NCI-H1105 (cell line): ENCODE measurements at places on chromosomes 7 and 10.

DNA sequence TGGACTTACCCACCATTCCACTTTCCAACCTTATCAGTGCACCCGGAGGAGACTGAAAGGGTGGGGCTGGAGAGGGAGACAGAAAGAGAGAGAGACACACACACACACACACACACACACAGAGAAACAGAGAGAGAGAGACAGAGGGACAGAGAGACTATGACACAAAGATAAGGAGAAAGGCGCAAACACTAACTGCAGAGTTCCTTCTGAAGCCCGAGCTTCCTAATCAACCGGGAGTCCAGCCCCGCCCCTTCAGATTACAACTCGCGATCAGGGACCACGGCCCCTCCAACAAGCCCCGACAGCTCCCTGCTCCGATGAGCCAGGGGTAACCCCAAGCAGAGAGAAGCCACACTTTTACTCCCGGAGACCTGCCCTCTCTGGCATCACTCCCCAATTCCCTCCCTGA lies 499 bp downstream of the GAL3ST4 start:
- peak; percentile 26 for DNase-seq

DNA sequence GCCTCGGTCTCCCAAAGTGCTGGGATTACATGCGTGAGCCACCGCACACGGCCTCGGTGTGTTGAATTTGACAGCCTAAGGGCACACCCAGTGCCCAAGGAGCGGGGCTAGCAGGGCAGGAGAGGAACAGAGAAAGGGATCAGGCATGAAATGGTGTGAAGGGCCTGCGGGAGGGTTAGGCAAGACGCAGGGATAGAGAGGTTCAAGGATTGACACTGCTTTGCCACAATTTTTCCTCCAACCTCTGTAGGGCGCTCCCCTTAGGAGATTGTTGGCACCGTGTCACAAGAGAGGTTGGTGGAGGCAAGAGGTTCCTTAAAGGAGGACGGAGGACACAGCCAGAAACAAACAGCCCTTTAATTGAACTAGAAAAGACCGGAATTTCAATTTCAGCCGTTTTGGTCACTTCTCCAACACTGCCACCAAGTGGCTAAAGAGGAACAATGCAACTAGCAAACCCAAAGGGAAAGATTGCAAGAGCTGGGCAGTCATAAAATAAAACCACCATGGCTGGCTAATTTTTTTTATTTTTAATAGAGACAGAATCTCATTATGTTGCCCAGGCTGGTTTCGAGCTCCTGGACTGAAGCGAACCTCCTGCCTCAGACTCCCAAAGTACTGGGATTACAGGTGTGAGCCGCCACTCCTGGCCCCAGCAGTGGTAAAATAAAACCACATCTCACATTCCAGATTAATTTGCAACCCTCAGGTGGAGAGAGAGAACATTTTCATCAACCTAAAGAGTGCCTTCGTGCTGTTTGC lies 6.9 kb upstream of the CREB3L2 start:
- DNase-seq, result peak; percentile 55

DNA sequence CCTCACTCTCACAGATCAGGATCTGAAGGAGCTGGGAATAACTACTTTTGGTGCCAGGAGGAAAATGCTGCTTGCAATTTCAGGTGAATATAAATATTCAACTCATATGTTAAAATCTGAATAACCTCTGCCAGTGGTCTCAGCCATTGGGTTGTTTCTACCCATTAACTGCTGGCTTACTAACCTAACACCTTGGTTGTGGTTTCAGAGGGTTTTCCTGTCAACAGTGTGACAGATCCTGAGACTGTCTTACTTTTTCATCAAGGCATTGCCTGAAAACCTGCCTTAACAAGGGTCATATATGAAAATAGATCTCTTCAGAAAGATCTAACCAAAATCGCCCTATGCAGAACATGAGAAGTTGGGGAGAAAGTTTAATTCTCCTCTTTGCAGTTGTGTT lies 307.7 kb downstream of the BICC1 start:
- DNase-seq, result no peak

DNA sequence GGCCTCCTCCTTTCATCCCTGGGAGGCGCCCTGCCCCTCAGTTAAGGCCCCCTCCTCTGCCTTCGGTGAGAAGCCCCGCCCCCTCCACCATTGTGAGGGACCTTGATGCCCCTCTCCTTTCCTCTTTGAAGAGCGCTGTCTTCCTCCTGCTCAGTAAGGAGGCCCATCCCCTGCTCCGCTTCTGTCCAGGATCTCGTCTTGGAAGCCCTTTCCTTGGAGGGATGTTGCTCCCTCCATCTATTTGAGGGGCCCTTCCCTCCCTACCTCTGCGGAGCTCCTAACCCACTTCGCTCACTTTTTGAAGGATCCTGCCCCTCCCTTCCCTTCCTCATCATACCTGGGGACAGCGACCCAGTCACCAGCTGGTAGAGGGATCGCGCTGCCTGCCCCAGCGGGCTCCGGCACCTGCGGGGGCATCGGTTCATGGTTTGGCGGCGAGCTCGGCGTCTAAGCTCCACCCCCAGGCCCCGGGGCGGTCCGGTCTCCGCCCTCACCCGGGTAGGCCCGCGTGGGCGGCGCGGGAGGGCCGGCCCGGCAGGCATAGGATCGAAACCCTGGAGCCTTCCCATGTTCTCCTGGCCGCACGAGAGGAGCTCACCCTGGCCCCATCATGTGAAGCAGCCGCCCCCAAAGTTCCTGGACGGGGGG lies 4.1 kb downstream of the KCNIP2 start:
- peak; percentile 27 for DNase-seq

- no peak for DNase-seq
Observed at GRCh38 chr10:87054373-87055295, 34.5 kb downstream of the FAM25A start.

DNA sequence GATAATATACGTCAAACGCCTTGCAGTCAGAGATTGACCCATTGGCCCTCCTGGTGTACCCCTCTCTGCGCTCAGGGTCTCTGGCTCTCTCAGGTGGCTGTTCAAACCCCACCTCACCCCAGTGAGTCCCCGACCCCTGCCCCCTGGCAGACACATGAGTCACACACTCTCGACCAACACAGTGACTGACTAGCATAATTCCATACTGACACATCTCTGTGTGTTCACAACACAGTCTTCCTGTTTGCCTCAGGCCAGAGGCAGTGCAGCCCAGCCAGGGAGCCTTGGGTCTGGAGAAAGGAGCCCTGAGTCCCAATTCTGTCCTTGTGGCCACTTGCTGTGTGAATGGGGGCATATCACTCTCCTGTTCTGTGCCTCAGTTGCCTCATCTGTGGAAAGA lies 40.1 kb downstream of the PALD1 start:
- DNase-seq, result no peak

- DNase-seq, result no peak
Observed at GRCh38 chr7:106152313-106152665, 40.2 kb upstream of the SYPL1 start.

DNA sequence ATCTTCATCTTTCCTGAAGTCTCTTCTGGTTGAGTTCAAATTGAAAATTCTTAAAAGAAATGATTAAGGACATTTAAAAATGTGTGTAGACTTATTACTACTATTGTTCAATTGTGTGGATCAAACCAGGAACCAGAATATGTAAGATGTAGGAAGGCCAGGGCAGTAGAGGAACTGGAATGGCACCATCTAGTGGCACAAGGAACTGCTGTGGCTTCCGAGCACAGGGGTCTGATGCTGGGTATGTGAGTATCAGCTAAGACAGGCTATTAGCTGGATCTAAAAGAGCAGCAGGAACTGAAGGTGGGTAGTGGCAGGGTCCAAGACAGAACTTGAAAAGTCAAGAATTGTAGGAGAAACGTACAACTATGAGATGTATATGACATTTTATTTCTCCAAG lies 247.3 kb downstream of the SEMA3A start:
- DNase-seq, result no peak

GRCh38 chr10:46283580-46284285 lies 3.1 kb upstream of the ANTXRL start:
- DNase-seq, result no peak

DNA sequence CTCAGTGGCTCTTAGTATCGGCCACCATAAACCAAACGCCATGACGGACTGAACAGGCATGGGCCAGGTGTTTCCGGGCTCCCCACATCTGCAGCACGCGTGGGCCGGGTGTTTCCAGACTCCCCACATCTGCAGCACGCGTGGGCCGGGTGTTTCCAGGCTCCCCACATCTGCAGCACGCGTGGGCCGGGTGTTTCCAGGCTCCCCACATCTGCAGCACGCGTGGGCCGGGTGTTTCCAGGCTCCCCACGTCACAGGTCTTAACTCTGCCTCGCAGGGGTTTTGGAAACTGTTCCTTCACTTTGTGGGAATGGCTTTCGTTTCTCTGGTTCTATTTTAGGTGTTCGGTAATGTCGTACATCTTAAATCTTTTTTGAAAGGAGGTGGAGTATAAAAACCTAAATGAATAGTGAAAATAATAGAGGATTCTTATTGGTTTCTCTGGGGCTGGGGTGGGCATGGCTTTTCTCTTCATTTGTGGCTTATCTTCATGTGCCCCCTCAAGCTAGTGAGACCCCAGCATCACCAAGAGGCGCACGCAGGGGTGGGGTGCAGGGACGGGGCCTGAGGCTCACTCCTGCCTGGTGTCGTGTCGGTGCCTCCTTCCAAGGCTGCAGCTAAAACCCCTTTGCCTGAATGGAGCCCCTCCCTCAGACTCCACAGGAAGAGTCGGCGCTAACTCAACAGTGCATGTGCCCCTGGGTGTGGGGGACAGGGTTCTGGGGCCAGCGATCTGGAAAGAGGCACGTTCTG lies 126.3 kb downstream of the WDR37 start:
- DNase-seq, result no peak

DNA sequence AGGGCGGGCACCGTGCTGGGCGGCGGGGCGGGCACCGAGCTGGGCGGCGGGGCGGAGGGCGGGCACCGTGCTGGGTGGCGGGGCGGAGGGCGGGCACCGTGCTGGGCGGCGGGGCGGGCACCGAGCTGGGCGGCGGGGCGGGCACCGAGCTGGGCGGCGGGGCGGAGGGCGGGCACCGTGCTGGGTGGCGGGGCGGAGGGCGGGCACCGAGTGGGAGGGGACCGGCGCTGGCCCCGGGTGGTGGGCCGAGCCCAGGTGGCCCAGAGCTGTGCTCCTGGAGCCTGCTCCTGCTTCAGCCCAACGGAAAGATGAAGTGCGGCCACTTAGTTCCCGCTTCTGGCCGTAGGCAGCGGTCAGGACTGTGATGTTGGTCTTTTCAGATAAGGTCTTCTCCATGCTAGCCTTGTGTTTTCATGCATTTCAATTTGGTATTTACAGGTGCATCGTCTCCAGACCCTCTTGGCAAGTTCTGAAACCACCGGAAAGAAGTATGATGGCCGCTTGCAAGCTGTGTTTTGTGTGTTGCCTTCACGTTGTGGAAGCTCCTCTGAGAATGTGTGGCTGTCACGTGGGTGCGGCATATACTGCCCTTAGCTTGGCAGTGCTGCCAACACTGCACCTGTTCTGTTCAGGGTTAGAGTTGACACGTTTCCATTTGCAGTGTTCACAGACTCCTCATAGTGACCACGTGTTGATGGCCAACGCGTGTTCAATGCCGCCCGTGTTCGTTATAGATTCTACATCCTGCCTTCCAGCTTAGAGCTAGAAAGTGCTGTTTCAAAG lies 25.2 kb downstream of the IQCE start:
- no peak for DNase-seq

- DNase-seq, result no peak
Observed at GRCh38 chr10:82294874-82295378, 419.9 kb downstream of the NRG3 start.

- no peak for DNase-seq
Observed at GRCh38 chr7:156560696-156561095, 79.9 kb upstream of the RNF32 start.

DNA sequence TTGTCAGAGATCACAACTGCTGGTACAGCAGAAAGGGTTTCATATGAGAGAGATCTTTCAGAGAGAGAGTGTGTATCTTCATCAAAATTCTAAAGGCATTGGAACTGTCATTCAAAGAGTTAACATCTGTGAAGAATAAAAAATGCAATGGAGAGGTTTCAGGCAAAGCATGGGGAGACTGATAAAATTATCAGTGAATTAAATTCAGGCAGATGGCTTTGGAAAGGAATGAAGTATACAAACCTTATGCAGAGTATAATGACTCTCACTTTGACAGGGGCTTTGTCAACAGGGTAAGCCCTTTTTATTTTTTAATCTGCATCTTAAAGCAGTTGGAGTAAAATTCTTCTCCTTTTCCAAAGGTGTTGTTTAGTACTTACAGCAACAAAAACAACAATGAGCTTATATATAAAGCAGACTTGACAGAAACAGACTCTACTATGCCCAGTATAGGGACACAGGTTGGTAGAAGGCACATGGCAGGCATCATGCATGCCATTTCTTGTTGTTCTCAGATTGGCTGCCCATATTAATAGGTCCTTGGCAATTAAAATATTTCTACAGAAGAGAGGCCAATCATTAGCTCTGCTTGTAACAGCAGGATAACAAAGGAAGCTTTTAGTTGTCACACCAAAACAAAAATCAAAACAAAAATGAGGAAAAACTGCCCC lies 54.9 kb upstream of the NXPH1 start:
- DNase-seq, result no peak

GRCh38 chr10:101110856-101111523 lies 20.1 kb upstream of the TLX1 start:
- DNase-seq, result no peak

GRCh38 chr10:69337296-69338132 lies 59.2 kb downstream of the HK1 start:
- peak; percentile 48 for DNase-seq

DNA sequence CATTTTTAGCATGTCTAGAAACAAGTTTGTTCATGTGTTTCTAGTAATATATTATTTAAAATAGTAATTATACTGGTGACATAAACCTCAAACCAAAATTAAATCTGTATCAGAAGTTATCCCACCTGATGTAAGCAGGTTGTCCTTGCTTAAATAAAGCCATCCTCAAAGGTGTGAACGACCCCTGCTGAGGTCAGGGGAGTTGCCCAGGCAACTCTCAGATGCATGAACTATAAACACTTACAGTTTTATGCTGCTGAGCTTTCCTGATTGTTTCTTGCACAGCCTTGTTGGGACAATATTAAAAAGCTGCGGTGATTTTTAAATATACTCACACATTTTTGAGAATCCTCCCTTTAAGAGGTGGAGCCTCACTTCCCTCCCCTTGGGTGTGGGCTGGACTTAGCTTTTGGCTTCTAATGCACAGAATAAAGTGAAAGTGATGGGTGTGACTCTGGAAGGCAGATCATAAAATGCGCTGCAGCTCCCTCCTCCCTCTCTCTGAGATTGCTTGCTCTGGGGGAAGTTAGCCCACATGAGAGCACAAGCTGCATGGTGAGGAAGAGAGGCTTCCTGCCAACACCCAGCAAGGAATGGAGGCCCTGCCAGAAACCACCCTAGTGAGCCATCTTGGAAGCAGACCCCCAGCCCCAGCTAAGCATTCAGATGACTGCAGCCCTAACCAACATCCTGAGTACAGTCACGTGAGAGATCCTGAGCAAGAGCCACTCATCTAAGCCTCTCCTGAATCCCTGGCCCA lies 152.7 kb downstream of the SKIDA1 start:
- no peak for DNase-seq

DNA sequence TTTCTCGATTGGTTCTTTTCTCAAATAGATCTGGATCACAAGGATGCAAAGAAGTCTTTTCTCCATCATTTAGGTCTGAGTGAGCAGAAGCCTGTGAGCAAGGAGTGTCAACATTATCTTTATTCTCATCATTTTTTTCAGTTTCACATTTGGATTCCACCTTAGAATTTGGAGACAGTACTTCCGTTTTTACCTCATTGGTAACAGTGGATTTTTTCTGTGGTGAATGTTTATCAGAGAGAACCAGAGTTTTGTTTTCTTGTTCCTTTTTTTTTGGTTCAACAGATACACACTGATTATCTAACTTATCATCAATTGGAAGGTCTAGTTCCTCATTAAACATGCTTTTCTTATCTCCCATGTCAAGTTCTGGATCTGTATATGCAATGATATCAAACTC lies 151.3 kb downstream of the GALNT11 start:
- DNase-seq, result no peak
